ENCODE measurements at places on chromosomes 5 and 9. TPM values are rescaled to one million over a fixed set of nuclear protein-coding genes. Genes with fewer than 3 reads are reported as not detected.

- H3K36me3 ChIP-seq: no peaks in the 10 kb centered on the region
- H3K4me1 ChIP-seq: peaks cover 9% of the 10 kb centered on the region
- no peak overlapping the region for H3K4me3 ChIP-seq
- no peak overlapping the region for H3K27ac ChIP-seq
These were observed 3.5 kb downstream of the NXNL2 start for GRCh38 chr9:88538311-88539085.

DNA sequence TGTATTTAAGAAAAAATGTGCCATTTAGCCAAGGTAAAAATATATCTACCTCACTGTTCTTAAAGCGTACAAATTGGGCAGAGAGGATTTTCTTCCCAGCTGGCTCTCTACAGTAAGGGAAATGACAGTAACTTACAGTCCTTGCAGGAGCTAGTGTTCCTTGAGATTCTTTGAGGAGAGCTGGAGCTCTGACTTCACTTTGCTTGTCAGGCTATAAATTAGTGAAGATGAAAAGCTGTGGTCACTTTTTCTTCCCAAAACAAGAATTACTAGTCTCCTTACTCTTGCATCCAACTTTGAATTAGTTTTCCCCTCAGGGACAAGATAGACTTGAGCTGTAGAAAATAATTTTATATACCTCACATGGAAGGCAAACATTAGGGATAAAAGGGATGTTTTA is 129.9 kb downstream of the ZSWIM6 start:
- no peaks in the 10 kb centered on the region for H3K27me3 ChIP-seq
- H3K36me3 ChIP-seq: peaks cover 6% of the 10 kb centered on the region
- H3K4me3 ChIP-seq: no peak overlapping the region
- no peak for DNase-seq
- no peak overlapping the region for H3K27ac ChIP-seq

GRCh38 chr9:12849486-12850003 is 74.7 kb downstream of the LURAP1L start:
- DNase-seq: no peak
- no peaks in the 10 kb centered on the region for H3K27me3 ChIP-seq
- H3K27ac ChIP-seq: no peak overlapping the region
- no peaks in the 10 kb centered on the region for H3K4me1 ChIP-seq

DNA sequence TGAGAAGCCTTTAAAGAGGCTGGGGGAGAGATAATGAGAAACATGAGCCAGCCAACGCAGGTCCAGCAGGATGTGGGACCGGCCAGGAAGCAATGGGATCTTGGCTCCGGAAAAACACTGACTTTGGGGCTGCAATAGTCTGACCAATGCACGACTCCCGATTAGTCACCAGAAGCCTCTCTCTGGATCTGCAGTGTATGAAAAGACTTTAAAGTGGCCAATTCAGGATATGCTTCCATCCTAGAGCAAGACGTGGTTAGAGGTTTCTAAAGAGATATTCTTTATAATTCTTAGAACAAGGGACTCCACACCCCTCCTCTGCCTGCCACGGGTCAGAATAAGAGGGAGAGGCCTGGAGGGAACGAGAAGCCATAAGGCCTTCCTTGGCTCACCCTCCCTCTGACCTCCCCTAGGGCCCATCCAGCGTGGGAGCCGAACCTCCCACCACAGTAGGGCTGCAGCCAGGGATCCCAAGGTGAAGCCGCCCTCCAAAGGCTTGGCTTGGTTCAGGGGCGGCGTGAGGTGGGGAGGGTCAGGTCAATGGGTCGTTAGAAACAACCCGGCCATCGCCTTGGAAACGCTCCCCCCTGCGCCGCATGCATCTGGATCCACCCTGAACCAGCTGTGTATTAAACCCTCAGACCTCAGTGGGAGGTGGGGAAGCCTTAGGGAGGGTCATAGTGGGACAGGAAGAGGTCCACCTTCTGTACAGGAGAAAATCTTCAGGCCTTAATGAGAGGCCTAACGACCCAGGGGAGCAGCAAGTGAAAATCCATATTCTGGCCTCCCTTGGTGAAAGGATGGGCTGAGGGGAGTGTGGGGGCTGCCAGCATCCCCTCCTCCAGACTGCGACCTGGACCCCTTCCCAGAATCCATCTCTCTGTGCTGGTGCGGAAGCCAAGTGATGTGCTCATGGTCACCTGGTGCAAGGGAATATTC is 11.1 kb downstream of the FGF1 start:
- no peak for DNase-seq
- H3K4me1 ChIP-seq: peaks cover 22% of the 10 kb centered on the region
- no peaks in the 10 kb centered on the region for H3K27me3 ChIP-seq
- H3K27ac ChIP-seq: no peak overlapping the region
- no peaks in the 10 kb centered on the region for H3K36me3 ChIP-seq

DNA sequence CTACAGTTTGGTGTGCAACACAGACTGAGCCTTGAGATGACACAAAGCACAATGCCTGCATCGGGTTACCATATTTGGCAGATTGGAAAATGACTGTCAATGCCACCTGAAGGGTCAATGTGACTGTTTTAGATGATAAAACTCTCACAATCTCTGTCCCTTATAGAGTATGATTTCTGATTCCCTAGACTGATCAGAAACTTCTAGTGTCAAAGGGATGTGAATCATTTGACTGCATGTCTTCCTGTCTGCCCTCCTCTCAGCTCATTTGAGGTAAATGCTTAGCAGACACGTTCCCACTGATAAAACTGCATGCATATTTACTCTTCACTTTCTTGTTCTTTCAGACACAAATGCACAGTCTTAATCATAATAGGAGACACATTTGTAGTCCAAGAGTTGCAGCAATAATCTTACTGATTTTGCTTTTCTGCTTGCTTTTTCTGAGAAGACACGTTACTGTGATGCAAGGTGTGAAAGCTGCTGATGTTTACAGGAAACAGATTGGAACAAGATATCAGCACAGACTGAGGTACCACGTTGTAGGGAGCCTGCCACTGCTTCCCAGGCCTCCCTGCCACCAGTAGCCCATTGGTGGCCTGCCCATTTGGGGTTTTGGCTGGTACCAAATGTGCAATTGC is 77.8 kb downstream of the GCNT4 start:
- H3K4me3 ChIP-seq: no peak overlapping the region
- H3K4me1 ChIP-seq: no peaks in the 10 kb centered on the region
- no peak overlapping the region for H3K27ac ChIP-seq
- H3K36me3 ChIP-seq: no peaks in the 10 kb centered on the region

- H3K27ac ChIP-seq: no peak overlapping the region
- H3K4me1 ChIP-seq: peaks cover 3% of the 10 kb centered on the region
- no peaks in the 10 kb centered on the region for H3K36me3 ChIP-seq
- no peaks in the 10 kb centered on the region for H3K27me3 ChIP-seq
- DNase-seq: no peak
- H3K4me3 ChIP-seq: no peak overlapping the region
These were observed 6.3 kb downstream of the QSOX2 start for GRCh38 chr9:136239135-136239982.

DNA sequence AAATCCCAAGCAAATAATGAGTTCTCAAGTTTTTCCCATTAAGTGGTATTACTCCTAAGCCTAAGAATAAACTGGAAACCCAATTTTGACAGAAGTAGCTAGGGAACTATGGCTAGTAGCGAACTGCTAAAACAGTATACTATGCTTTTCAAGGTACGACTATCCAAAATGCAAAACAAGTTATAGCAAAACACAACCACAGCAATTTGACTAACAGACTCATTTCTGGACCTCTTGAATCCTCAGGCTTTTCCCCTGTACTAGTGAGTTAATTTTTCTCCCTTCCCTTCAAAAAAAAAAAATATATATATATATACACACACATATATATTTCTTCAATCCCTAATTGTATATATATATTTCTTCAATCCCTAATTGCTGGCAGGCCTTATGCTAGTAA is 7.3 kb downstream of the FBXW11 start:
- DNase-seq: no peak
- H3K27me3 ChIP-seq: no peaks in the 10 kb centered on the region
- H3K4me3 ChIP-seq: no peak overlapping the region
- peaks cover 9% of the 10 kb centered on the region for H3K4me1 ChIP-seq
- peaks cover 24% of the 10 kb centered on the region for H3K36me3 ChIP-seq

Gene IL5
- total RNA-seq: not detected

Data from SJSA1 (cell line).